GM03348 (cell line): ENCODE measurements at places on chromosomes 1 and 21.

DNA sequence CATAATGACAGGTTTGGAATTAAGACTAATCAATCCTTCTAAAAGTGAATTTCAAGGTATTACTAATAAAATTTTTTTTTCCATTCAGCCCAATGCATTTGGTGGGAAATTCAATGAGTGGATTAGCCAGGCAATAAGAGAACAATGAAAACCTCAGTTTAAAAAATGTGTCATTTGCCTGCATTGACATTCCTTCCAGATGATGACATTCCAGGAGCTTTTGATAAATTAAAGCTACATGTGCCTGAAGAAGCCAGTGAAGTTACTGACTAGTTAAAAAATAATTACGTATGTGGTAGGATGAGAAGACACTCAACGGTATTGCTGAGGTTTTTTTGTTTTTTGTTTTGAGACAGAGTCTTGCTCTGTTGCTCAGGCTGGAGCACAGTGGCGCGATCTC, 37.9 kb upstream of the RC3H1 start:
- DNase-seq = no peak

- DNase-seq = no peak
These were observed 99.8 kb upstream of the HOOK1 start for GRCh38 chr1:59714966-59715365.

GRCh38 chr1:179774000-179774399, 30.9 kb downstream of the FAM163A start:
- no peak for DNase-seq

GRCh38 chr1:246012341-246012740, 494.7 kb downstream of the SMYD3 start:
- DNase-seq = peak; percentile 42

- peak; percentile 5 for DNase-seq
These were observed 90.5 kb downstream of the LIPI start for GRCh38 chr21:14120091-14120734.

DNA sequence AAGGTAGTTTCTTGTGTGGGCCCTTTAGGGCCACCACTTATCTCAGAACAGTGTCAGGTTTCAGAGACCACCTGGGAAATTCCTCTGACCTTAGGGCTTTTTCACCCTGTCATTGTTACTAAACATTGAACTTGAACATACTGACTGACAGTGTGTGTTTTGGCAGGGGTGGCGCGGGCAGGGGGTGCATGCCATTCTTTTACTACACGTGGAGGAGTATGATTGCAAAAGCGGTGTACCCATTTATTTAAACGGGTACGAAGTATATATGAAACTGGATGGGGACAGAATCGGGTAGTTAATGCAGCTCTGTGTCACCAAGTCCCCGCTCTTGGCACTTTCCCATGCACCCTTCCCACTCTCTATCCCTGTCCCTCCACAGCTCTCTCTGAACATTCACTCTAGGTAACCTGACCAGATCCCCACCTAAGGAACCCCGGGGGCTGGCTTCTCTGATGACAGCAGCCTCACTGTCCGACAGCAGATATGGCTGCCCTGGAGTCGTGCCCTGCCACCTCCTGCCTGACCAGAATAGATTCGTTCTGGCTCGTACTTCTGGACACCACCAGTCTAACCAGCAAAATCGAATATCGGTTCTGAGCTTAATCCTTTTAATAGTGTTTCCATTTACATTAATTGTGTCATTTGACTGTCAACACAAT, 51.3 kb downstream of the NFASC start:
- DNase-seq = no peak

- no peak for DNase-seq
These were observed 68.6 kb downstream of the NTMT2 start for GRCh38 chr1:170214117-170215032.

DNA sequence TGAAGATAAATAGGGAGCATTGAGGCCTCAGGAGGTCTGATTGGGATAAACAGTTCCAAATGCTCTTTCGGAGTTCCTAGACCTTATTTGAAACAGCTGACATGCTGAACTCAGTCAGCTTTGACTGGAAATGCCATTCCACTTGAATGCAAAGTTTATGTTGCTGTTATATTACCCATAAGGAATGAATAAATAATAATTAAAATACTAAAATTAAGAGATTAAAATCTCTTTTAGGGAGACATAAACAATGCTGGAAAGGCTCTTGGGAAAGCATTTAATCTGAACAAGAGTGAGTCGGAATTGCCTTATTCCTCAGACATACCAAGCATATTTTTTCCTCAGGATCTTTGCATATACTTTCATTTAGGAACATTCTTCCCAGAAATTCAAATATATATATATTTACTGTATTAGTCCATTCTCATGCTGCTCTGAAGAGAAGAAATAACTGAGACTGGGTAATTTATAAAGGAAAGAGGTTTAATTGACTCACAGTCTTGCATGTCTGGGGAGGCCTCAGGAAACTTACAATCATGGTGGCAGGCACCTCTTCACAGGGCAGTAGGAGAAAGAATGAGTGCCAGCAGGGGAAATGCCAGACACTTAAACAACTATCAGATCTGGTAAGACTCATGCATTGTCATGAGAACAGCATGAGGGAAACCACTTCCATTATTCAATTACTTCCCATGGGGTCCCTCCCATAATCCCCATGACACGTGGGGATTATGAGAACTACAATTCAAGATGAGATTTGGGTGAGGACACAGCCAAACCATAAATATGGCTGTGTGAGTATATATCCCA, 318.2 kb upstream of the PLXNA2 start:
- DNase-seq = no peak

DNA sequence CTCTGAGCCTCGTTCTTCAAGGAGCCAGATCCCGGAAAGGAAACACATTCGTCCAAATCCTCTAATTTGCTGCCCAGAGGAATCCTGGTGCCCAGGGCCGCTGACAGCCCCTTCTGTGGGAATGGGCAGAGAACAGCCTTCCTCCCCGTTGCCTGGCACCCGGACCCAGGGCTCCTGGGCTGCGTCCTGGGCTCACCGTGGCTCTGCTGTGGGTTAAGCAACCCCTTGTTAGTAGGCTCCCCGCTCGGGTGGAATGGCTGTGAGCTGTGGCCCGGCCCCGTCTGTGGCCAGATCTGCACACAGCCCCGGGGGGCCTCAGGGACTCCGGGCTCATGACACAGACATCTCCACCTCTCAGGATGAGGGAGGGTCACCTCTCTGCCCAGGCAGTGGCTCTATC, 122.9 kb upstream of the ARHGEF16 start:
- no peak for DNase-seq

DNA sequence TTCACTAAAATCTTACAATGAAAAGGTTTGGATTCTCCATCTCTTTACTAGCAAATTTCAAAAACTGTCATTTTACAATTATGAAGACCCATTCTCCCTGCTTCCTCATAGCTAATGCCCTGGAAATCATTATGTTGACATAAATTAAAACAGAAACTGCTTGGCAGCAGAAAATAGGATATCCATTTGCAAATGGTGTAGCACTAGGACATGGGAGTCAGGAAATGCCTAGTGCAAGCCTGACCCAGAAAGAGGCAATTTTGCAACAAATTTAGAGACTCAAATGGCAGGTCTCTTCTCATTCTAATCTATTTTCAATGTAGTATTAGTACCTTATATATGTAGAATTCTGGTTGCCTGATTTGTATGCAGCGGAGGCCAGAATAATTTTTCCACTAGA, 2.2 kb downstream of the GBP5 start:
- DNase-seq = no peak

DNA sequence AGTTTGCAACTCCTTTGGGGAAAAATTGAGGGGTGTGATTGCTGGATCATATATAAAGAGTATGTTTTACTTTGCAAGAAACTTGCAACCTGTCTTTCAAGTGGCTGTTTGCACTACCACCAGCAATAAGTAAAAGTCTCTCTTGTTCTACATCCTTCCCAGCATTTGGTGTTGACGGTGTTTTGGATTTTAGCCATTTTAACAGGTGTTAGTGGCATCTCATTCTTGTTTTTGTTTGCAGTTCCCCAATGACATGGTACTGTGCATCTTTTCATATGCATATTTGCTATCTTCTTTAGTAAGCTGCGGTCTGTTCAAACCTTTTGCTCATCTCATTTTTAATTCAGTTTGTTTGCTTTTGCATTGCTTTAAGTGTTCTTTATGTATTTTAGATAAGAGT, 535.5 kb downstream of the LRRIQ3 start:
- DNase-seq = no peak

DNA sequence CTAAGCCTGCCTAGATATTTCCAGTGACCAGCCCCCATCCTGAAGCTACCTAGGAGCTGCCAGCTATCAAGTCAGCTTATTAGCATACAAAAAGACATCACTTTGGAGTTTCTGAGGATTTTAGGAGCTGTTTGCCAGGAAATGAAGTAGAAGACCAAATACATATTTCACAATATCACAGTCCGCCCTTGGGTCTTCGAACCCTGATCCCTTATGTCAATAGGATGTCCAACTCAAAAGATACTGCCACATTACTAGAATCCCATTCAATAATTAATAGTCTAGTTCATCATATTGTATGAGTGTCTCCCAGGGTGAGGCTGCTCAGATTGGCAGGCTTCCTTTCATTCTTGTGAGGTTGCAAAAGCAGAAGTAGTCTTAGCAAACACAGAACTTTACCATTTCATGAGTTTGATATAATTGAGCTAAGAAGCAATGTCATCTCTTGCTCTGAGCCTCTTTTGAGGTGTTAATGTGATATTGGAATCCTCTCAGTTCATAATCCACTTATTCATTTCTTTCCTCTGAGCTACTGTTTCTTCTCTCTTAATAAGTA, 13.6 kb downstream of the IPO9 start:
- DNase-seq = peak; percentile 19

- no peak for DNase-seq
These were observed 29.4 kb downstream of the TOR1AIP2 start for GRCh38 chr1:179848233-179848632.
